Renal pelvis (tissue), 12 donors: ENCODE measurements at places on chromosomes 6 and 20. TPM values are rescaled to one million over a fixed set of nuclear protein-coding genes. Genes with fewer than 3 reads are reported as not detected.

Gene ADTRP
- polyA plus RNA-seq = 3.1 TPM

GRCh38 chr6:162964488-162965140, 236.8 kb downstream of the PACRG start:
- no peak for DNase-seq

- no peak for DNase-seq
Observed at GRCh38 chr20:48722737-48723191, 105.0 kb downstream of the PREX1 start.

GRCh38 chr6:112787371-112787770, 440.2 kb downstream of the RFPL4B start:
- DNase-seq = no peak

Gene TAP2
- 10.5 TPM for polyA plus RNA-seq

Gene PNLDC1
- 0.13 TPM for polyA plus RNA-seq

DNA sequence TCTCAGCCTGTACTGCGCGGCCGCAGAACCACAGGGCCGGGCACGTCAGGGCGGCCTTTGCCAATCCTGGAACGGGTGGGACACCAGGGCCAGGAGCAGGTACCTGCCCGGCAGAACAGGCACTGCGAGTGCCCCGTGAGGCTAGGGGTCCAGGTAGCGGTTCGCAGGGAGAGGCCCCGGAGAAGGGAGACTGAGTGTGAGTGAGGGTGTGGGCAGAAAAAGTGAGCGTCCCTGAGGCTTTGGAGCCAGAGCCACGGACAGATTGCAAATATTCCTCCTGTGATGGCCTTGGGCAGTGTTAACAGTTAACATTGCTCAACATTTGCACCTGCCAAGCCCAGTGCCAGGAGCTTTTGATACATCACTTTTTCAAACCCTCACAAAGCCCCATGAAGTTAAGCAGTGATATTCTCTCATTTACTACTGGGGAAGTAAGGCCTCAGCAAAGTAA, 491 bp downstream of the GNMT start:
- DNase-seq = no peak

Gene LY6G6D
- not detected for polyA plus RNA-seq

DNA sequence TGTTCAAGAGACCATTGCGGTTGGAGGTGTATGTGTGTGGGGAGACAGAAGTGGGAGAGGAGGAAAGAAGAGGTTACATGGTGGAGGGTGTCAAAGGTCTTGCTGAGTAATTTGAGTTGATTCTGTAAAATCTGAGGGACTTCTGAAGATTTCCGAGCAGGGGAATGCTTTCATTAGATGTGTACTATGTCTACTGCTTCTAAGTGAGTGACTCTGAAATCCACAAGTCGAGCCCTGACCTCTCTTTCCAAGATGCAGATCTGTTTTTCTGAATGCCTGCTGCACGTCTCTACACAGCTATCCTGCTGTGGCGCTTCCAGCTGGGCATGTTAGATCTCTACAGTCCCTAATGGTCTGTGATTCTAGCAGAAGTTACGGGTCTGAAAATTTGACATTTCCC, 209.8 kb downstream of the ATXN1 start:
- no peak for DNase-seq

DNA sequence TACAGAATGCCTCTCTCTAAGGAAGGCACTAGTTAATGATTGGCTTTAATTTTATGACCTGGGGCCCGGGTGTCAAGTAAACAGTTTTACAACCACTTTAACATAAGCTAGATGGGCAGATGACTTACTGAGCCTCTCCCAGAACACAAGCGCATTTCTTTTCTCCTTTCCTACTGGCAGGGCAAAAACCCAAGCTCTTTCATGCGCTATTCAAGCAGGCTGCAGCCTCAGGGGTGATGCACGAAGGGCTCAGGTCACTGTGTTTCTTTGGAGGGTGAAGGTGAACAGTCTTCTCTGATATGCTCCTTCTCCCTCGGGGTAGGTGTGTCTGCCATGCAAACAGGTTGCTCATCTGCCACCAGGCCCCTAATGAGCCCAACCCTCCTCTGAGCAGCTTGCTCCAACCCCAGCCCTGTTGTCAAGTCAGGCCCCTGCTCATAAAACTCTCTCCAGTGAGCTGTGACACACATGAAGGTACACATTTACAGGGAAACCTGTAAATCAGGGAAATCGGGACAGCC, 73.5 kb upstream of the CDH4 start:
- peak; percentile 56 for DNase-seq

GRCh38 chr20:50306478-50307423, 116.1 kb downstream of the CEBPB start:
- no peak for DNase-seq
